SIG-M5 (cell line): ENCODE measurements at places on chromosomes 3 and 15.

DNA sequence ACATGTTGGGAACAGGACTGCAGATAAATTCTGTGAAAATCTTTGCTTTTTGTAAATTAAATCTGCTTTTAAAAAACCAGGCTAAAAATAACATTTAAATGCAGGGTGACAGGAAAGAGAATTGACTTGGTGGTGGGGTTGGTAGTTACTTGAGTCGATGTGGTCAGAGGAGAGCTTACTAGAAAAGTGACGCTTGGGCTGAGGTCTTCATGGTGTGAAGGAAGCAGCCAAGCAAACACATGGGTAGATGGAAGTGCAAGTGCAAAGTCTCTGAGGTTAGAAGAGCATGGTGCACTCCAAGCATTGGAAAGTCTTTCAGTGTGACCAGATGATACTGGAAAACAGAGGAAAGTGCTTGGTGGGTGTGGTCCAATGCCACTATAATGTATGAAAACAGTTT, 86.4 kb upstream of the THBS1 start:
- DNase-seq, result no peak

DNA sequence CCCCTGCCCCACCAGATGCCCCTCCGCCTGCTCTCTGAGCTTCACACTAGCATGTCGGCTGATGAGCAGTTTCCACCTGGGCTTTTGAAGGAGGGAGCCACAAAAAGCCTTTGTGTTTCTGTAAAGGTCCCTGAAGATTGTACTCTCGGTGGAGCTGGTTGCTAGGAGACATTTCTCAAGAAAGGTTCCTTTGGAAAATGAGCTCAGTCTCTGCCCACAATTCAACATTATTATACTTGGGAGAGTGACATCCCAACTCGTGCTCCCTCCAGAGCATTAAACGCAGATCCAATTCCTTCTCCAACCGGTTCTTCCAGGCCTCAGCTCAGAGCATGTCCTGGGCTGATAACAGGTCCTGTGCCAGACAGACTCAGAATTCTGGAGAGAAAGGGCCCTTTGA, 26.8 kb upstream of the FAM107A start:
- no peak for DNase-seq

DNA sequence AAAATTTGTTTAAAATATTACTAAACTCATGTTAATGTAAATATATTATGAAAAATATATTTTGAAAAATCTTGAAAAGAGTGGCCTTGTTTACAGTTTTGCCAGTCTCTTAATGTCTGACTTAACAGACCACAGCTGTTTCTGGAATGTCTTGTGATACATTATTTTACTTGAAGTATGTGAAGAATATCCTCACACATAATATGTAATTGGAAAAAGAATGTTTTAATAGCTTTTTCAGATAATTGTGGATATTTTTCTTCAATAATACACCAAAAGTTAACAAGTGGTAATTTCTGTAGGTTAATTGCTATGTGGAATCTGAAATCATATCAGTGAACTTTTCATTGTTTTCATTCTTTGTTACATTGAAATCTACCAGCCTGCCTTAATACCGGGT, 101.3 kb downstream of the UBE2E2 start:
- no peak for DNase-seq

GRCh38 chr3:73577704-73578103, 47.0 kb downstream of the PDZRN3 start:
- DNase-seq, result no peak

DNA sequence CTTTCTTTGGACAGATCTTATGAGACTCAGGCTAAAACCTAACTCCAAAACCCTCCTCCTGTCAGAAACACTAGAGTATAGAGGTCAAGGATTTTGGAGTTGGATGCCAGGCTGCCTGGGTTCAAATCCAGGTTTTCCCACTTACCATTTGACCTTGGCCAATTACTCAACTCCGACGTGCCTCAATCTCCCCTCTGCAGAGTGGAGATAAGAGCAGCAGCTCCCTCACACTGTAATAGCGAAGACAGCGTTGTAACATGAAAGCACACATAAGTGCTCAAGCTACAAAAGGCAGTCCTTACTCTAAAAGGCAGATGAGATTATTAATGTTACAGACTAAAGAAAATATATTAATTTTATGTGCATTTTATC, 90.1 kb downstream of the IGF2BP2 start:
- DNase-seq, result no peak

DNA sequence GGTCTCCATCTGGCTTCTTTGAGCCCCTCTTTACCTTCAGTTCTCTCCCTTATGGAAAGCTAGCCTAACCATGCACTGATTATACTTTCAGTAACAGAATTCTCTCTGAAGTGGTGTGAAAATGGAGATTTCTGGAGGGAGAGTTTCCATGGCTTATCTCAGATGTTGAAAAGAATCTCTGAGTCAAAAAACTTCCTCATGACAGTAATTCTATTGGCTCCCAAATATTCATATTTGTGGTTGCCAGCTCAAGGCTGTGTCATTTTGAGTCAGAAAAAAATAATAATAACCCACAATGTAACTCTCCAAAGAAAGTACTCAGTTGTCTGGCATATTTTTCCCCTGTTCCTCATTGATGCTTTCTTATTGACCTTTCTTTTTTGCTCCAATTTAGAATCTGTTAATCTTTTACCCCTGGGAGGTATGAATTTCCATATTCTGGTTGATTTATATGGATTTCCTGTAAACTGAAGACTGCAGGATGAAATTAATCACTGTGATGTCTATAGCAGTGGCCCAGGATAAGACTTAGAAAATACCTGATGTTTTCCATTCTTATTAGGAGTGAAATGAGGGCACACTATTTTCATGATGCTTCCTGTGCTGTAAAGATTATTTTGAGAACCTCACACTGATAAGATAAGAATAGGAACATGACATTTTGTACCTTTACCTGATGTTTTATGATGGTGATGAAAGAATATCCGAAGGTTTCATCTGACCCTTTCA, 149.5 kb upstream of the EPHA3 start:
- DNase-seq, result no peak

DNA sequence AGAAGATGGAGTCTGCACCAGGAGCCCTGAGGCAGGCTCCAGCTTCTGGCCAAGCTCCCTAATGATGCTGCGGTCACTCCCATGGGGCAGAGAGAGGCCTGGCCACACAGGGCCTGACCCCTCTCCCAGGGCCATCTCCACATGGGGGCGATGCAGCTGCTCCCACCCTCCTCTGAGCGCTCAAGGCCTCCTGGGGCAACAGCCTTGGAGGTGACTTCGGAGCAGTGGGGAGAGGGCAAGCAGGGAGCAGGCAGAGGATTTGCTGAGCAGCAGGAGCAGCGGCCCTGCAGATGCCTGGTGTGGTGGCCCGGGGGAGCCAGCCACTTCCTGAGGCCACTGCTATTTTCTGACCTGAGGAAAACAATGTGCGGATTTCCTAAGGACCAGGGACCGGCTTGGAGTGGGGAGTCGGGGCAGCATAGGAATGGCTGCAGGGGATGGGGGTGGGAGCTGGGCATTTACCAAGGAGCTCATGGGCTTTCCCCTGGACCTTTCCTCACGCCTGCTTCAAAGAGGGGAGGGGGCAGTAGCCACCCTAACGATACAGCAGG, 81.6 kb upstream of the RPL32 start:
- no peak for DNase-seq

DNA sequence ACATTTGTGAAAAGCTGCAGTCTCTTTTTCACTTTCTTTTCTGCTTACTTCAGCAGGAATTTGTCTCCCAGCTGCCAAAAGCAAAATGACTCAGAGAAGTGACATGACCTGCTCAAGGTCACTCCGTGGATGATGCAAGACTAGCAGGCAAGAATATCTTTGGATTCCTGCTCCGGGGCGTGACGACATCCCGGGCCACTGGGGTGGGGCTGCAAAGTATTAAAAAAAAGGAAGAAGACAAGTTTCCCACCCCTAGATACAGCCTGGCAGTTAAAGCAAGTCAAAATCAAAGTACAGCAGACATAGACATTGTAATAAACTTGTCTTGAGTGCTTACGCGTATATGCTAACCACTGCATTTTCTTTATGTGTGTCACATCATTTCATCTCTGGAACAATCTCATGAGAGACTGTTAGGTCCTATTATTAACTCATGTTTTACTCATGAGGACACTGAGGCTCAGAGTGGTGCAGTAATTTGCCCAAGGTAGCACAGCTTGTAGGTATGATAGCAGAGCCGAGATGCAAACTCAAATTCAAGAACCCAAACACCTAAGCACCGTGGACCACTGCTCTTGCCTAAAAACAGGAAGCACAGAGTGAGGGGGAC, 485.2 kb upstream of the PROK2 start:
- peak; percentile 82 for DNase-seq

- no peak for DNase-seq
Measured at GRCh38 chr15:35606450-35606779, 60.5 kb upstream of the DPH6 start.

GRCh38 chr15:67607329-67607728, 64.8 kb downstream of the MAP2K5 start:
- DNase-seq, result no peak

GRCh38 chr3:107024551-107025026, 352.6 kb upstream of the CCDC54 start:
- DNase-seq, result no peak

GRCh38 chr3:194312186-194312742, 38.9 kb downstream of the CPN2 start:
- no peak for DNase-seq

DNA sequence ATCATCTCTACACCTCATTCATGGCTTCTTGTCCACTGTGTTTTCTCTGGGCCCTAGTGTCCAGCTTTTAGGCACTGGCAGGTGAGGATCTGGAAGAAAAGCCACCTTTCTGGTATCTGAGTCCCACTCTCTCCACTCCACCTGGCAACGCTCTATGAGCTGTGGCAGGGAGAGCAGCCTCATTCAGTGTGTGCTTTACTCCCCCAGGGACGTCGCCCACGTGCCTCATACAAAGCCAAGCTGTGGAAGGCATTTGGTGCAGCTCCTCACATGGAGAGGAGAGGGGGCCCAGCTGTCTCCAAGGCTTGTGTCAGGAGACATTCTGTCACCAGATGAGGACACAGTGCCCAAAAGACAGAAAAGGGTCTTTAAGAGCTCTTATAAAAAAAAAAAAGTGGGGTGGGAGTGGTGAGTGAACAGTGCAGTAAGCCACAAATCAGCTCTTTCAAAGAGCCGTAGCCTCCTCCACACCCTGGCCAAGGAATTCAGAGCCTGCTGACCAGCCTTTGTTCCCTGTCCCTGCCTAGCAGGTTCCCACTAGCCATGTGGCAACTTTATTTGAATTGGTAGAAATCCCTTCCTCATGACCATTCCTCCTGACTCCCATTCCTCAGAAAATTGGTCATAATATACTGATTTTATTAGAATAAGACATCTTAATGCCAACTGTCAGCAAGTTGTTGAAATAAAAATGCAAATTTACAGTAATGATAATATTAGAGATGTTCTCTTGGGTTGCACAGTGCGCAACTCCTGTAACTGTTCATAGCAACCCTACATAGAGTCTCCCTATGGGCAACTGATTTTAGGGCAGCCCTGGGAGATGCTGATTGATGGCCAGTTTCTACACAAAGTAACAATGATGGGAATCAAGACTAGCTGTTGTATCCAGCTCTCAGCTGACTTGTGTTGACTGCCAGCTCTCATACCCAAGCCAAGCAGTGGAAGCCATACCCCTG, 29.5 kb downstream of the GALNT15 start:
- no peak for DNase-seq

DNA sequence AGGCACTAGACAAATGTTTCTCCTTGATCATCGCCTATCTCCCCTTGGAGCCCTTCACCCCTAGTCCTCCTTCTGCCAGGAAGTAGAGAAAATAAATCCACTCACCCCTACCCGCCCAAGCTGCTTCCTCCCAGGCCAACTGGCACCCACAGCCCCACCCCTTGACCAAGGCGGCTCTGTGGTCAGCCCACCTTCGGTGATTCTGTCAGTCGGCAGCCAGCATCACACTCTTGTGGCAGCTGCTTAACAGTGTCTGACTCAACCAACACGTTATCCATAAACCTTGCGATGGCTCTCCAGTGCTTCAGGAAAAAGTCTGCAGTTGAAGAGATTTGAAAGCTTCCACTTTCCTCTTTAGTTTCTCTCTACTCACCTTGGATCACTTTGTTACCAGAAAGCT, 7.6 kb downstream of the SHF start:
- DNase-seq, result no peak

- no peak for DNase-seq
Measured at GRCh38 chr15:38611228-38611627, 46.6 kb upstream of the RASGRP1 start.

DNA sequence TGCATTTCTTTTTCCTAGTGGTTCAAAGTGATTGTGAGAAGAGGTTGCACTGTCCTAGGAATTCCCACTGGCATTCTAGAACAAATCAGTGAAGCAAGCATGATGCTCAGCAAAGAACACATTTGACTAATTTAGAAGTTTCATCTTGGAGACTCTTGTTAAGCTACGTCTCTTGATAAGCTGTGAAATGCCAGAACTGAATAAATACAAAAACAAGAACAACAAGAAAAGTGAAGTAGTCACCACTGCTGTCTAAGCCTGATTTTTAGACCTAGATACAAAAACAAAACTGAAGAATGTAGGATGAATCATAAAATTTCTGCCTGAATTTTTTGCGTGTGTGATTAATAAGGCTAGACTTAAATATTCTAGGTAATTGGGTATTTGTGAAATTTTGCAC, 1162.4 kb downstream of the TUSC7 start:
- no peak for DNase-seq

GRCh38 chr3:129562803-129563202, 19.8 kb downstream of the H1-8 start:
- DNase-seq, result no peak
